ENCODE measurements at places on chromosomes 11 and 22.

GRCh38 chr11:61297746-61298145 is 2.6 kb upstream of the VWCE start:
- H3K4me3 ChIP-seq: no peak overlapping the region
- no peak for DNase-seq
- H3K27ac ChIP-seq: no peak overlapping the region

DNA sequence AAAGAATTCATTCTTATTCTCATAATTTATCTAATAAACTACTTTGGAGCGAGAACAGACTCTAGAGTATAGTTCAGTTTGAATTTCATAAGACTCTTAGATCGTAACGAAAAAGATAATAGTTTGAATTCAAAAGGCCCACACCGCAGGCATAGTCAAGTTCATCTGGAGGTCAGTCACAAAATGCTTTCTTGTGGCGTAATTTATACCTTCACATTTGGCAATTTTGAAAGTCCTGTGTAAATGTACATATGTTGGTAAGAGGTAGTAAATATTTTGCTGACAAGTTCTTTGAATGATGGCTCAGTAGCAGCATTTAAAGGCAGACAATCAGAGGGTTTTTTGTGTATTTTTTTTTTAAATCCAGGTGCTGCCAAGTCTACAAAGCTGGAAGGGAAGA is 88.1 kb downstream of the TEAD1 start:
- H3K4me1 ChIP-seq: peaks cover 14% of the 10 kb centered on the region
- no peak overlapping the region for H3K4me3 ChIP-seq
- H3K27ac ChIP-seq: no peak overlapping the region
- H3K36me3 ChIP-seq: no peaks in the 10 kb centered on the region

DNA sequence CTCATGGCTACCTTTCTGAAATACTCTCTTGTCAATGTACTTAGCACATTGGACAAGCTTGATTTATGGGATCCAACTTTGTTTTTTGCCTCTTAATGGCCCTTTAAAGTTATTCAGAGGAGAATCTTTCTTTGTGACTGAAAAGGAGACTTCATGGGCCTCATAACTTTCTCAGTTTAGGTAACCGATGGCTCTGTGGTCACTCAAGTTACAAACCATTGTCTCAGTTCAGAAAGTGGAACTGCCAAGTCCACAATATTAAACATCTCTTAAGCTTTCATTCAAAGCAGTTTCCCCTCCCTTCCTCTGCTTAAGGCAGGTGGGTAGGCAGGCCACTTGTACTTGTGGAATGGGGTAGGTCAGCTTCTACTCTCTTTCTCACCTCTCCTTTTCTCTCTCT is 12.3 kb upstream of the ARL14EP start:
- no peaks in the 10 kb centered on the region for H3K27me3 ChIP-seq
- no peak overlapping the region for H3K27ac ChIP-seq
- DNase-seq: no peak
- H3K36me3 ChIP-seq: no peaks in the 10 kb centered on the region

DNA sequence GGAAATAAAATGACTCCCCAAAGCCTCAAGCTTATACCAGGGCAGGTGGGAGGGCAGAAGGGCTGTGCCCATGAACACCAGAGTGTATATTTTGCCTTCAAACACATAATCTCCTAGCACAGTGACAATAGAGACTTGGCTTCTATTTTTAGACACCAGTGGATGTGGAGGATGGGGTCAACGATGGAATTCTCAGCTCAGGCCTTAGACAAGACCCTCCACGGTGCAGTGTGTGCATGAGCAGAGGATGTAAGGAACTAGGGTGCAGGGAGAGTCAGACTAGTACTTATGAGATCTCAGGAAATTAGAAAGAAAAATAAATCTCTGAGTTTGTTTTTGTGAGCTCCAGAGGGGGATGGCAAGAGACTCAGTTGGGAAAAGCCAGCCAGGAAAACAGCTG is 113.6 kb upstream of the CADM1 start:
- H3K27me3 ChIP-seq: no peaks in the 10 kb centered on the region
- no peak overlapping the region for H3K4me3 ChIP-seq
- H3K27ac ChIP-seq: no peak overlapping the region
- no peaks in the 10 kb centered on the region for H3K4me1 ChIP-seq
- no peak for DNase-seq

DNA sequence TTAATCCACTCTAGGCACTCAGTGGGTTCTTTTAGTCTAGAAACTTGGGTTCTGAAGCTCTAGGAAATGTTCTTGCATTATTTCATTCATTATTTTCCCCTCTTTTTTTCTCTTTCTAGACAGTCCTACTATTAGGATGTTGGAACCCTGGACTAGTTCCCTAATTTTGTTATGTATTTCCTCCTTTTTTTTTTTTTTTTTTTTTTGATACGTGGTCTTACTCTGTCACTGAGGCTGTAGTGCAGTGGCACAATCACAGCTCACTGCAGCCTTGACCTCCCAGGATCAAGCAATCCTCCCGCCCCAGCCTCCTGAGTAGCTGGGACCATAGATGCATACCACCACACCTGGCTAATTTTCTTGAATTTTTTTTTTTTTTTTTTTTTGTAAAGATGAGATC is 9.4 kb downstream of the UPB1 start:
- H3K27me3 ChIP-seq: no peaks in the 10 kb centered on the region
- H3K36me3 ChIP-seq: no peaks in the 10 kb centered on the region
- no peak for DNase-seq
- no peak overlapping the region for H3K4me3 ChIP-seq
- H3K27ac ChIP-seq: peak overlapping the region; percentile 77
- peaks cover 91% of the 10 kb centered on the region for H3K4me1 ChIP-seq

GRCh38 chr11:13052130-13052571 is 43.0 kb downstream of the RASSF10 start:
- no peaks in the 10 kb centered on the region for H3K36me3 ChIP-seq
- no peak for DNase-seq
- no peak overlapping the region for H3K4me3 ChIP-seq
- H3K27me3 ChIP-seq: no peaks in the 10 kb centered on the region
- H3K4me1 ChIP-seq: peaks cover 13% of the 10 kb centered on the region
- no peak overlapping the region for H3K27ac ChIP-seq

- H3K4me1 ChIP-seq: peaks cover under 1% of the 10 kb centered on the region
- H3K36me3 ChIP-seq: no peaks in the 10 kb centered on the region
- DNase-seq: peak; percentile 85
- H3K27me3 ChIP-seq: no peaks in the 10 kb centered on the region
- H3K27ac ChIP-seq: no peak overlapping the region
- H3K4me3 ChIP-seq: no peak overlapping the region
These were observed 221.9 kb upstream of the TBCEL start for GRCh38 chr11:120801801-120802689.

DNA sequence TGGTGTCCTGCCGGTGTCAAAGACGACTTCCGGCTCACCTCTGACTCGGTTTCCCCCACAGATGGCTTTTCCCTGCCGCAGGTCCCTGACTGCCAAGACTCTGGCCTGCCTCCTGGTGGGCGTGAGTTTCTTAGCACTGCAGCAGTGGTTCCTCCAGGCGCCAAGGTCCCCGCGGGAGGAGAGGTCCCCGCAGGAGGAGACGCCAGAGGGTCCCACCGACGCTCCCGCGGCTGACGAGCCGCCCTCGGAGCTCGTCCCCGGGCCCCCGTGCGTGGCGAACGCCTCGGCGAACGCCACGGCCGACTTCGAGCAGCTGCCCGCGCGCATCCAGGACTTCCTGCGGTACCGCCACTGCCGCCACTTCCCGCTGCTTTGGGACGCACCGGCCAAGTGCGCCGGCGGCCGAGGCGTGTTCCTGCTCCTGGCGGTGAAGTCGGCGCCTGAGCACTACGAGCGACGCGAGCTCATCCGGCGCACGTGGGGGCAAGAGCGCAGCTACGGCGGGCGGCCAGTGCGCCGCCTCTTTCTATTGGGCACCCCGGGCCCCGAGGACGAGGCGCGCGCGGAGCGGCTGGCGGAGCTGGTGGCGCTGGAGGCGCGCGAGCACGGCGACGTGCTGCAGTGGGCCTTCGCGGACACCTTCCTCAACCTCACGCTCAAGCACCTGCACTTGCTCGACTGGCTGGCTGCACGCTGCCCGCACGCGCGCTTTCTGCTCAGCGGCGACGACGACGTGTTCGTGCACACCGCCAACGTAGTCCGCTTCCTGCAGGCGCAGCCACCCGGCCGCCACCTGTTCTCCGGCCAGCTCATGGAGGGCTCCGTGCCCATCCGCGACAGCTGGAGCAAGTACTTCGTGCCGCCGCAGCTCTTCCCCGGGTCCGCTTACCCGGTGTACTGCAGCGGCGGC is 5.5 kb downstream of the B3GNT6 start:
- no peaks in the 10 kb centered on the region for H3K36me3 ChIP-seq
- no peaks in the 10 kb centered on the region for H3K27me3 ChIP-seq
- peaks cover 32% of the 10 kb centered on the region for H3K4me1 ChIP-seq

- H3K27me3 ChIP-seq: no peaks in the 10 kb centered on the region
- no peak overlapping the region for H3K27ac ChIP-seq
- no peak overlapping the region for H3K4me3 ChIP-seq
- no peaks in the 10 kb centered on the region for H3K4me1 ChIP-seq
- peaks cover 1% of the 10 kb centered on the region for H3K36me3 ChIP-seq
- no peak for DNase-seq
These were observed 21.7 kb upstream of the MICALL1 start for GRCh38 chr22:37884420-37884819.

DNA sequence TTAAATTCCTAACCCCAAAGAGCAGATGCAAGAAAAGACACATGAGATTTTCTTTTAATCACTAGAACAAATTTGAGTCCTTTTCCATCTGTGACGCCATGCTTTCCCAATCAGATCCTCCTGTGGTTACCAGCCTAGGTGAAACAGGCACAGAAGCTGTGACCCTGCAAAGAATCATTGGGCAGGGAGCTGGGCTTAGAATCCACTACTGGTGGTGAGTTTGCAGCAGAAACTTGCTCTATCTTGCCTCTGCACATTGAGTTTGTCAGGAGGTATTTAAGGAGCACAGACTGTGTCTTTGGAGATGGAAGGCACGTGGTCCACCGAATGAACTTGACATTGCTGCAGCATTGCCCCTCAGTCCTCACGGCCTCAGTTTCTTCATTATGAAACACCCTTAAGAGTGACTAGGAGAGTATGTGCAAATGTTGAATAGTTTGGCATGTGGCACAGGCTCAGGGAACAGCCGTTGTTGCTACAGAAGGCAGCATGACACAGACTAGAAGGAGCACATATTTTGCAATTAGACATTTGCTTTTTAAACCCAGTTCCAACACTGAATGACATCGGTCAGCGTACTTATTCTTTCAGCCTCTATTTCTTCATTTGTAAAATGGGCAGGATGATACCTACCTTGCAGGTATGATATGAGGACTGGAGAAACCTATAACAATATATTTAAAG is 127.6 kb downstream of the DBX1 start:
- H3K4me3 ChIP-seq: no peak overlapping the region
- no peak for DNase-seq
- H3K4me1 ChIP-seq: peaks cover 98% of the 10 kb centered on the region
- no peaks in the 10 kb centered on the region for H3K36me3 ChIP-seq

DNA sequence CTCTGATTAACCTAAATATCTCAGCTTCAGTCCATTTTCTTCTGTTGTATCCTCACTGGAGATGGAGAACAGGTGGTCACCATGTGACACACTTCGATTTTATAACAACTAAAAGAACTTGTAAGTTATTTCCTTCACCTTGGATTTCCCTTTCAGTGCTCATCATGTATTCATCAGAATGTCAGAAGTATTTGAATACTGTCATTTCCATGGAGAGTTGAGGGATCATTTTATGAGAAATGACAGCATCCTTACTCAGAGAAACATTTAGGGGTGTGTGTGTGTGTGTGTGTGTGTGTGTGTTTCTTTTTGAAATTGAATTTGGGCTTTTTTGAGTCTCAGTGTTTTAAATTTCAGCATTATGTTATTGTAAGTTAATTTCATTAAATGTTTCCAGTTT is 205.8 kb downstream of the ARHGAP42 start:
- DNase-seq: no peak
- H3K27ac ChIP-seq: no peak overlapping the region
- no peaks in the 10 kb centered on the region for H3K27me3 ChIP-seq

DNA sequence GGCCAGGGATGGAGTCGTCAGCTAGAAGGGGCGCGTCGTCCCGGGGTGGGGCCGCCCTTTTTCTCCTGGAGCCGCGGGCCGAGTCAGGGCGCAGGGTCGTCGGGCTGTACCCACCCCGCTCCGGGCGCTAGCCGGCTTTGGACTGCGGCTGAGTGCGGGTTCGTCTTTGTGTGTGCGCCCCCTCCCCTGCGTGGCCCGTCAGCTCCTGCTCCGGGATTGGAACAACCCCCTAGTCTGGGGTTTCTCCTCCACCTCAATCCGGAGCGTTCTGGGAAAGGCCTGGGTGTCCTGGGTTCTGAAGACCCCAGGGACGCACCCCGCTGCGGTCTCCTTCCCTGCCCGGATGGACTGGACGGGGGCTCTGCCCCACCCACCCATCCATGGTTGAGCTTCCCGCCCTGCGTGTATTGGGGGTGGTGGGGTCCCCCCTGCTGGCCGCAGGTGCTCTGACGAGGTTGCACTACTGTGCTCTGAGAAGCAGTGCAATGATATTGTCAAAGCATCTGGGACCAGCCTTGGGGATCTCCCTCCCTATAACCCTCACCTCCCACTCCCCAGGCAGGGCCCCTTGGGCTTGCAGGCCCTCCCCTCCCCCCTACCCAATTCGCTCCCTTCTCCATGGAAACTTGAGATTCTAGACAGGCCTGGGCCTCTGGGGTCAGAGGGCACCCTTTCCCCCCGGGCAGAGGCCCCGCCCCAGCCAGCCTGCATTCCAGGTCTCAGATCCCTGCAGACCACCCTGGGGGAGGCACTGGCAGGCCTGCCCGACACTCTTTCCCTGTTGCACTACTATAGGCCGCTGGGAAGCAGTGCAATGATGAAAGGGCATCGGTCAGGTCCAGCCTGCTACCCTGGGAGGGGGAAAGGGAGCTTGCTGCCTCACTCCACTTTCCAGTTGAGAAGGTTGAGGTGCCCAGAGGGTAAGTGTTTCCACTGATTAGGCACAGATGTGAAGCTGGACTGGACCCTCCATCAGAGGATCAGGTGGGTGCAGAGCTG is 10.7 kb downstream of the SDF2L1 start:
- H3K4me1 ChIP-seq: peaks cover 21% of the 10 kb centered on the region
- H3K27ac ChIP-seq: peak overlapping the region; percentile 81
- peak; percentile 54 for DNase-seq
- H3K27me3 ChIP-seq: no peaks in the 10 kb centered on the region

DNA sequence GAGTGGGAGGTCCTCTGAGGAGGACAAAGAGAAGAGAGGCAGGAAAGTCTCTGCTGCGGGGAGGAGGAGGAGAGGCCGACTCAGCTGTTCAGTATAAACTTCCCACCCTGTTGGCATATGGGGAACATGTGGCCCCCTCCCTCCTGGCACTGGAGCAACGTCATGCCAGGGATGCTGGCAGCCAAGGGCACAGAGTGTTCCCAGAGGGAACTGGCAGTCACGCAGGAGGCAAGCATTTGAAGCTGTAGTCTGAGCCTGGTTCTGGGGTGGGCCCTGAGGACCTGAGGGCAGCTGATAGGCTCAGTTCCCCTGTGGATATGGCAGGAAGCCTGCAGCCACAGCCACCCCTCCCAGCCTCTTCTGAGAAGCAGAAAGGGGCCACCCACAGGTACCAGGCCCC is 67.1 kb upstream of the TSPAN18 start:
- H3K27me3 ChIP-seq: no peaks in the 10 kb centered on the region
- no peak overlapping the region for H3K4me3 ChIP-seq
- no peak overlapping the region for H3K27ac ChIP-seq
- no peaks in the 10 kb centered on the region for H3K4me1 ChIP-seq
